ENCODE measurements at places on chromosomes 2 and 18.

GRCh38 chr2:230583581-230583980 lies 129.1 kb upstream of the CAB39 start:
- peaks cover 34% of the 10 kb centered on the region for H3K4me1 ChIP-seq
- peak overlapping the region; percentile 63 for H3K4me3 ChIP-seq
- H3K27ac ChIP-seq = peak overlapping the region; percentile 80
- DNase-seq = no peak
- no peaks in the 10 kb centered on the region for H3K27me3 ChIP-seq

GRCh38 chr2:86038291-86039081 lies 67.2 kb downstream of the POLR1A start:
- peaks cover 15% of the 10 kb centered on the region for H3K36me3 ChIP-seq
- H3K4me3 ChIP-seq = peak overlapping the region; percentile 19
- H3K4me1 ChIP-seq = peaks cover 52% of the 10 kb centered on the region
- DNase-seq = no peak
- H3K27ac ChIP-seq = peak overlapping the region; percentile 99

GRCh38 chr2:186891185-186891621 lies 42.2 kb upstream of the ZSWIM2 start:
- H3K27me3 ChIP-seq = no peaks in the 10 kb centered on the region
- H3K27ac ChIP-seq = no peak overlapping the region
- H3K4me1 ChIP-seq = no peaks in the 10 kb centered on the region
- no peaks in the 10 kb centered on the region for H3K36me3 ChIP-seq
- no peak for DNase-seq

- no peak overlapping the region for H3K4me3 ChIP-seq
- DNase-seq = peak; percentile 39
- peaks cover 19% of the 10 kb centered on the region for H3K4me1 ChIP-seq
- H3K36me3 ChIP-seq = no peaks in the 10 kb centered on the region
Measured at GRCh38 chr2:37349231-37349860, 4.9 kb downstream of the QPCT start.

GRCh38 chr2:216343221-216343980 lies 28.9 kb downstream of the MARCHF4 start:
- no peak overlapping the region for H3K4me3 ChIP-seq
- H3K4me1 ChIP-seq = no peaks in the 10 kb centered on the region
- no peaks in the 10 kb centered on the region for H3K36me3 ChIP-seq

DNA sequence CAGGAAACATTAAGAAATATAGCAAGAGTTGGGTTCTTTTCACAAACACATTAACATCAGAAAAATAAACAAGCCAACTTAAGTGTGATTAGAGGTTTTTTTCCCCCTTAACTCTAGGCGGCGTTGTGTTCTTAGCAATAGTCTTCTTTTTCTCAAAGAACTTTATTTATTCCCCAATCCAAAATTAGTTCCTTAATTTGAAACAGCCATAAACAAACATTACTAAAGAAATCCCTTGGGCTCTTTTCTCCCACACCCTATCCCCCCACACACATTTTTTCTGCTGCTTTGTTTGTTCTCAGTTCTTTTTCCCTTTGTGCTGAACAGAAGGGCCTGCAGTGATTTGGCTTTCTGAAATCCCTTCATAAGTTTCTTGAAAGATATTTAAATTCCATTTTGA lies 13.2 kb upstream of the MYO1B start:
- H3K4me3 ChIP-seq = no peak overlapping the region
- no peak for DNase-seq
- H3K4me1 ChIP-seq = no peaks in the 10 kb centered on the region
- H3K36me3 ChIP-seq = no peaks in the 10 kb centered on the region
- peaks cover 3% of the 10 kb centered on the region for H3K27me3 ChIP-seq

DNA sequence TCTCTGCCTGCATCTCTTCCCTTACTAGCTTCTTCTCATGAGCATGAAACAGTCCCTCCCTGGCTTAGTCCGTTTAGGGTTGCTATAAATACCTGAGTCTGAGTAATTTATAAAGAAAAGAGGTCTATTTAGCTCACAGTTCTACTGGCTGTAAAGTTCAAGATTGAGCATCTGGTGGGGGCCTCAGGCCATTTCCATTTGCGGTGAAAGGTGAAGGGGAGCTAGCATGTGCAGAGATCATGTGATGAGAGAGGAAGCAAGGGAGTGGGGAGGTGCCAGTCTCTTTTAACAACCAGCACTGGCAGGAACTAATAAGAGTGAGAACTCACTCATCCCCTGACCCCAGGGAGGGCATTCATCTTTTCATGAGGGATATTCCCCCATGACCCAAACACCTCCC lies 26.8 kb downstream of the RHBDD1 start:
- H3K36me3 ChIP-seq = peaks cover 23% of the 10 kb centered on the region
- peaks cover 39% of the 10 kb centered on the region for H3K4me1 ChIP-seq
- H3K27ac ChIP-seq = no peak overlapping the region
- DNase-seq = no peak
- no peaks in the 10 kb centered on the region for H3K27me3 ChIP-seq

GRCh38 chr2:39718483-39718882 lies 52.8 kb downstream of the TMEM178A start:
- H3K4me3 ChIP-seq = no peak overlapping the region
- DNase-seq = no peak
- no peak overlapping the region for H3K27ac ChIP-seq
- peaks cover 6% of the 10 kb centered on the region for H3K27me3 ChIP-seq
- H3K36me3 ChIP-seq = no peaks in the 10 kb centered on the region

GRCh38 chr18:58766946-58767345 lies 95.7 kb downstream of the MALT1 start:
- peaks cover 19% of the 10 kb centered on the region for H3K4me1 ChIP-seq
- no peak overlapping the region for H3K27ac ChIP-seq
- no peaks in the 10 kb centered on the region for H3K36me3 ChIP-seq
- peaks cover 10% of the 10 kb centered on the region for H3K27me3 ChIP-seq
- no peak overlapping the region for H3K4me3 ChIP-seq

GRCh38 chr18:22432657-22433137 lies 15.0 kb upstream of the CTAGE1 start:
- H3K27ac ChIP-seq = no peak overlapping the region
- no peak for DNase-seq
- no peaks in the 10 kb centered on the region for H3K27me3 ChIP-seq
- no peak overlapping the region for H3K4me3 ChIP-seq

DNA sequence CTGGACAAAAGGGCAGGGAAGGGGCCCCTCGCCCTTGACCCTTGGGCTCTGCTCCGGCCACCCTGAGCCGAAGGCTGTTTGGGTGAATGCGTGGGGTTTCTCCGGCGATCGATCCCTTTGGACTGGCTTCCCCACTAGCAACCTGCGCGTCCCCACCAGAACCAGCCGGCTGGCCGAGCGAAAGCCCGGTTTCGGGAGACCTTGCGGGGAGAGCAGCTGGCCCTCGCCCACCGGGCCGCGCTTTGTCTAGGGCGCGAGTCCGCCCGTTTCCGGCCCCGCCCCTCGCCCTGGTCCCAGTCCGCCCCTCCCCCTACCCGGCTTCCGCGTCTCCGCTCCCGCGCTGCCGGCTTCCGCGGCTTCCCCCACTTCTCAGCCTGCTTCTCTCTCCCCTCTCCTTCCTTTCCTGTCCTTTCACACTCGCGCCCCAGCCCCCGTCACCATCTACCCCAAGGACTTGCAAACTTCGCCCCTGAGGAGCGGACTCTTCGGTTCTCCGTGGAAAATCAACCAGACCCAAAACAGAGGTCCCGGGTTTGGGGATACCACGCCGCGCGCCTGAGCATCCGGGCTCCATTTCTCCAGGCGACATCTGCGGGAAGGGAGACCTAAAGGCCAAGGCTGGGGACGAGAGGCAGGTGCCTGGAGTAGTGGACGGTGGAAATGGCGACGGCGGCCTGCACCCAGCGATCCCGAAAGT lies 48.0 kb upstream of the ATP6V1B1 start:
- H3K4me3 ChIP-seq = peak overlapping the region; percentile 71
- peaks cover 2% of the 10 kb centered on the region for H3K36me3 ChIP-seq
- peaks cover 16% of the 10 kb centered on the region for H3K4me1 ChIP-seq
- peak overlapping the region; percentile 62 for H3K27ac ChIP-seq
- H3K27me3 ChIP-seq = peaks cover 37% of the 10 kb centered on the region
- DNase-seq = no peak

GRCh38 chr2:237234268-237234667 lies 148.6 kb downstream of the COPS8 start:
- no peak overlapping the region for H3K4me3 ChIP-seq
- no peak overlapping the region for H3K27ac ChIP-seq
- peaks cover 3% of the 10 kb centered on the region for H3K27me3 ChIP-seq
- no peaks in the 10 kb centered on the region for H3K4me1 ChIP-seq
- no peaks in the 10 kb centered on the region for H3K36me3 ChIP-seq

DNA sequence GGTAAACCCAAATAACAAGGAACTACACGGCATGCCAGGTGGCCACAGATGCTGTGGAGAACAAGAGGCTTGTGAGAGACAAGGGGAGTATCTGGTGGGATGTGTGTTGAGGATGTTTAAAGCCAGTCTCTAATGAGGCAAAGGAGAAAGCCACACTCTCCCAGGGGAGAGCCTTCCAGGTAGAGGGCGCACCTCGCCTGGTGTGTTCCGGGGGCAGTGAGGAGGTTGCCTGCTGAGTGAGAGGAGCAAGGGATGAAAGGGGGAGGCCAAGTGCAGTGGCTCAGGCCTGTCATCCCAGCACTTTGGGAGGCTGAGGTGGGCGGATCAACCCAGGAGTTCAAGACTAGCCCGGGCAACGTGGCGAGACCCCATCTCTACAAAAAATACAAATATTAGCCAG lies 16.2 kb downstream of the SAG start:
- no peak overlapping the region for H3K27ac ChIP-seq
- H3K27me3 ChIP-seq = no peaks in the 10 kb centered on the region

GRCh38 chr18:63213331-63213900 lies 106.2 kb downstream of the BCL2 start:
- H3K27ac ChIP-seq = peak overlapping the region; percentile 56
- peaks cover 22% of the 10 kb centered on the region for H3K36me3 ChIP-seq
- peaks cover 65% of the 10 kb centered on the region for H3K4me1 ChIP-seq
- no peaks in the 10 kb centered on the region for H3K27me3 ChIP-seq
- no peak for DNase-seq
- H3K4me3 ChIP-seq = no peak overlapping the region

DNA sequence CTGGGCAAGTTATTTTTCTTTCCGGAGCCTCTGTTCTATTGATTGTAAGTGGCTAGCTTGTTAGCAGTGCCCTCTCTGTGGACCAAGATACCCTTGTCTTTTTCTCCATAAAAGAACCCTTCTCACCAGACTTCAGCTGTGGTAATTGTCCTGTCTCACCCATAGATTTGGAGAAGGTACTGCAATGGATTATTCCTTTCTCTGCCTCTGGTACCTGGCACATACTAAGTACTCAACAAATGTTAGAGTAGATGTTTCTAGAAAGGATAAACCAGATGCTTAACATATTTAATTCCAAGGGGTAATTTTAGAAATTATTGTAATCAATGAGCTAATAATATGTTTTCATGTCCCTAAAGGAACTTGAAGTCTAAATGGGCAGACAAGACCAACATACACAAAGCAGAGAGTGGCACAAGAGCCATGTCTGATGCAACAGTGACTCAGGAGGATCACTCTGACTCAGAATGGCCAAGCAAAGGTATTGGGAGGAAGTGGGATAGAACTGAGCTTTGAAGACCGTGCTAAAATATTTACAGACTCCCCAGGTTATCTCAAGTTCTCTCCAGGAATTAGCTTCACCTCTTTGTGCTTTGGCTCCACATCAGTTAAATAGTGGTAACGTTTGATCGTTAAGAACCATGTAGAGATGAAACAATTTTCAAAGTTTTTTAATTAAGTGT lies 129.7 kb upstream of the OSR1 start:
- no peaks in the 10 kb centered on the region for H3K36me3 ChIP-seq
- H3K27me3 ChIP-seq = peaks cover 12% of the 10 kb centered on the region
- no peak for DNase-seq

DNA sequence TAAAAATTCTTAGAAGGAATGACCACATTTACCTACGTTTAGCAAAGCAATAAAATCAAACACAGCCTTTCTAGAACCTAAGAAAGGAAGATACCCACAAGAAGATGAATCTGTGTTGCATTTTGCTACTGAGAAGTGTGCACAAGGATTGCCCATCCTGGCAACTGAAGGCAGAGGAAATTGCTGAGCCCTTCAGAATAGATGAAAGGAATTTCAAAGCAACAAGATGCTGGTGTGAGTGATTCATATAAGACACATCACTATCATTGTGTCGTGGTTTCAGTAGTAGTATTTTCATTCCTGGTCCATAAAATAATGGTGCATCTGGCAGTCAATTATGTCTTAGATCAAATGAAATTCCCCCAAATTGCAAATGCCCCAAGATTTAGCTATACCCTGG lies 48.4 kb upstream of the ANKRD44 start:
- no peaks in the 10 kb centered on the region for H3K36me3 ChIP-seq
- no peak for DNase-seq
- H3K27ac ChIP-seq = no peak overlapping the region
- peaks cover 5% of the 10 kb centered on the region for H3K4me1 ChIP-seq

- peak overlapping the region; percentile 32 for H3K27ac ChIP-seq
- peaks cover 2% of the 10 kb centered on the region for H3K4me1 ChIP-seq
- H3K27me3 ChIP-seq = peaks cover 2% of the 10 kb centered on the region
- no peaks in the 10 kb centered on the region for H3K36me3 ChIP-seq
Measured at GRCh38 chr2:138237667-138238384, 263.7 kb upstream of the SPOPL start.

- H3K4me1 ChIP-seq = no peaks in the 10 kb centered on the region
- no peak for DNase-seq
- no peak overlapping the region for H3K27ac ChIP-seq
- H3K4me3 ChIP-seq = no peak overlapping the region
Measured at GRCh38 chr18:70558371-70558770, 269.5 kb downstream of the SOCS6 start.

DNA sequence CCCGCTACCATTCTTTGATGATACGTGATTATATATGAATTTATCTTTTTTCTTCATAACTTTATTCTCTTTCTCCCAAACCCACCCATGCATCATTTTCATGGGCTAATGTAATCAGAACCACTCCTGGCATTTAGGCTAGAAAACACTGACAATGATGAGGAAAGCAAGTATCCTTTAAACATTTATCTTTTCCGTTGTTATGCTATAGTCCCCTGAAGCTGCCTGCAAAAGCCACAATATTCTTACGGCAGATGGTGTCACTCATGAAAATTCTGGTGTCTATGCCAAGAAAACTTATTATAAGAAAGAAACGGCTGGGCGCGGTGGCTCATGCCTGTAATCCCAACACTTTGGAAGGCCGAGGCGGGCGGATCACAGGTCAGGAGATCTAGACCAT lies 221.8 kb upstream of the CTAGE1 start:
- no peak overlapping the region for H3K27ac ChIP-seq
- H3K4me1 ChIP-seq = no peaks in the 10 kb centered on the region
- no peak for DNase-seq
- H3K4me3 ChIP-seq = no peak overlapping the region

- no peaks in the 10 kb centered on the region for H3K4me1 ChIP-seq
- H3K36me3 ChIP-seq = peaks cover 15% of the 10 kb centered on the region
- no peak overlapping the region for H3K4me3 ChIP-seq
- peak overlapping the region; percentile 31 for H3K27ac ChIP-seq
- H3K27me3 ChIP-seq = no peaks in the 10 kb centered on the region
Measured at GRCh38 chr2:241762933-241763369, 13.7 kb upstream of the GAL3ST2 start.

- H3K27ac ChIP-seq = no peak overlapping the region
- peaks cover 12% of the 10 kb centered on the region for H3K4me1 ChIP-seq
- H3K27me3 ChIP-seq = no peaks in the 10 kb centered on the region
- no peak for DNase-seq
Measured at GRCh38 chr2:177225965-177226360, 13.4 kb downstream of the HNRNPA3 start.

All from memory B cell (primary cell).